Stimulated activated CD8-positive, alpha-beta memory T cell treated with anti-CD3 and anti-CD28 coated beads, Interleukin-4, amount 100 ng/mL, for 1 hour (primary cell): ENCODE measurements at places on chromosomes 6 and 20.

DNA sequence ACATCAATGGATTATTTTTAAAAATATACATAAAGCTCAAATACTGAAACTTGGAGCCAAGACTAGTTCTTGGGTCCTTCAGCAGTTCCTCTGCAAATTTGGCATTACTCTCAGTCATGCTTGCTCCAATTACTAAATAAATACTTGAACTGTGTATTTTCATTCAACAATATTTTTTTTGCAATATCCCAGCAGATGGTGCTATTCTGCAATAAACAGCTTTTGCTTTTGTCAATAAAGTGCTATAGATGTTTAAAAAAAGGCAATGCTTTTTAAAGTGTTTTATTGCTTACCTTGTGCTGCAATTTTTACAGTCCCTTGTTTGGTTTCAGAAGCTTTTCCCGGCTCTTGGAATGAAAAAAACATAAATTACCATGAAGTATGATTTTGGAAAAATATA, 243.4 kb downstream of the TRDN start:
- DNase-seq = no peak

GRCh38 chr6:167103041-167103891, 19.6 kb upstream of the CCR6 start:
- DNase-seq = no peak

- no peak for DNase-seq
Measured at GRCh38 chr6:91213229-91213901, 626.5 kb upstream of the MAP3K7 start.

DNA sequence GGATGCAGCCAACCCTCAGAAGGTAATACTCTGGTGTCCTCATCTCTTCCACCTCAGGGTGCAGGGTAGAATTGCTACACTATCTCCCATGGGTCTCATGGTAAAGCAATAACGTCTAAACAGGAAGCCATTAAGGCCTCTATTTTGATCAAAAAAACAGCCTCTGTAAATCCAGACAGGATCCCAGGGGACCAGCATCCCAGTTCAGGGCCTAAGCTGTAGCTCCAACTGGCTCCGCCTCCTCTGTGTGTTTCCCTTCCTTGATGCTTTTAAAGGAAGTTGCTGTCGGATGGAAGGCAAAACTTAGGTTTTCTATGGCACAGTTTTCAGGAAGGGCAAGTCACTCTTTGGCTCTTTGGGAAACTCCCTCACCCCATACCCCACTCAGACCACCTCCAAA, 222.0 kb downstream of the MAFB start:
- no peak for DNase-seq

- DNase-seq = no peak
Measured at GRCh38 chr6:158388727-158389126, 76.5 kb downstream of the TULP4 start.

DNA sequence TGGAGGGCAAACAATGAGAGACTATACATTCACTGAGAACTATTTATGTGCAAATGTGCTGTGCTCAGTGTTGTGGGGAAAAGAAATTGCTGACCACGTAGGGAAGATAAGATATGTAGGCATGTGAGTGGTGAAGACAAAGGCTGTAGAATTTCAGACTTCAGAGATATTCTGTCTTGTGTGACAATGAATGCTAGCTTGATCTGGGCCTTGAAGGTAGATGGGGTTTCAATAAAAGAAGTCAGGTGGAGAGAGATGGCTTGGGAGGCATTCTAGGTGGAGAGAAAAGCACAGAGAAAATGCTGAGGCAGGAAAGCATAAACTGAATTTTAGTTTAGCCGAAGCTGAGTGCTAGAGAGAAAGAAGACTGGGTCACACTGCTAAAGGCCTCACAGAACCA, 56.8 kb upstream of the EEF1A1 start:
- no peak for DNase-seq

GRCh38 chr6:25025919-25026301, 90.2 kb upstream of the RIPOR2 start:
- DNase-seq = no peak

- DNase-seq = no peak
Measured at GRCh38 chr6:63597141-63598048, 25.1 kb downstream of the LOC128125822 start.

GRCh38 chr6:111764238-111765175, 108.7 kb downstream of the FYN start:
- DNase-seq = peak; percentile 51

GRCh38 chr6:33075568-33076405, at the start of gene HLA-DPB1:
Gene HLA-DPB1, plus strand, starts transcription at chr6:33075990. Its CDS starts 52 bp downstream, at chr6:33076042.
- no peak for DNase-seq

GRCh38 chr6:97445407-97445806, 162.4 kb upstream of the MMS22L start:
- DNase-seq = no peak

DNA sequence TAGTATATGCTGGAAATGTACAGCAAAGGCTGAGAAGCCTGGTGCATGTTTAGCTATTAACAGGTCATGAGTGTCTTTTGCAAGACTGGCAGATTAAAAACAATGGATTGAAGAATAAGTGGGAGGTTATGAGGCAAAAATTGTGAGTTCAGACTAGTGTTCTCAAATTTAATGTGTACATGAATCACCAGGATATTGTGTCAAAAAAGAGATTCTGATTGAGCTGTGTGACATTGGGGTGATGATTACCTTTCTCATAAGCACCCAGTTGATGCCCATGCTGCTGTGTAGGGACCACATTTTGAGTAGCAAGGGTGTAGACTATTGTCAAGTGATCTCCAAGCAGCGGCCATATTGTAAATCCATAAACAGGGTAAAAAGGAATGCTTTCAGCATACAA, 44.8 kb downstream of the MAP3K5 start:
- no peak for DNase-seq

DNA sequence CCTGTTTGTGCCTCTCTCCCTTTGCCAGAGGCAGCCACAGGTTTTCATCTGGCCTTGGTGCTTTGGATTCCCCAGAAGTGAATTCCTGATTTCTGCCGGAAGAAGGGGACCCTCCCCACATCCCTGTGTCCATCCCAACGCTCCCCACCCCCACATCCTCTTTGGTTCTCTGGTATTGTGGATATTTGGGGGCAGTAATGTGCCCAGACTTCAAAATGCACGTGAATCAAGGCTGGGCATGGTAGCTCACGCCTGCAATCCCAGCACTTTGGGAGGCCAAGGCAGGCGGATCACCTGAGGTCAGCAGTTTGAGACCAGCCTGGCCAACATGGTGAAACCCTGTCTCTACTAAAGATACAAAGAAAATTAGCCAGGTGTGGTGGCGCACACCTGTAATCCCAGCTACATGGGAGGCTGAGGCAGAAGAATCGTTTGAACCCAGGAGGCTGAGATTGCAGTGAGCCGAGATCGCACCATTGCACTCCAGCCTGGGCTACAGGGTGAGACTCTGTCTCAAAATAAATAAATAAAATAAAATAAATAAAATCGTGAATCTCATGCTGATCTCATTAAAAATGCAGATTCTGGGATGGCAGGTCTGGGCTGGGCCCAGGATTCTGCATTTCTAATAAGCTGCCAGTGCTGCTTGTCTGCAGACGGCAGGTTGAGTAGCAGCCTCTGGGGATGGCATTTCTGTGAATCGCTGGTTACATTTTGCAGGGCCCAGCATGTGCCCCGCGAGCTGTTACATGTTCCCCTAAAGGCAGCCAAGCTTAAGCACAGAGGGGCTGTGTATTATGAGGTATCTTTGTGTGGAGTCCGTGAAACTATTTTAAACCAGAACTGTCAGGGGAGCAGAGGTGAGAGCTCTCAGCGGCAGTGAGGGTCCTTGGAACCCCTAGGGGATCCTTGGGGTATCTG, 49.0 kb downstream of the SYNJ2 start:
- DNase-seq = no peak

GRCh38 chr6:96116674-96117073, 100.9 kb downstream of the FUT9 start:
- no peak for DNase-seq

- DNase-seq = no peak
Measured at GRCh38 chr6:44179072-44179536, 20.5 kb downstream of the CAPN11 start.

- DNase-seq = no peak
Measured at GRCh38 chr6:63347599-63347998, 27.8 kb upstream of the LGSN start.

GRCh38 chr6:43804550-43805223, 34.7 kb downstream of the VEGFA start:
- DNase-seq = no peak

- no peak for DNase-seq
Measured at GRCh38 chr6:11920566-11920965, 91.5 kb upstream of the HIVEP1 start.

DNA sequence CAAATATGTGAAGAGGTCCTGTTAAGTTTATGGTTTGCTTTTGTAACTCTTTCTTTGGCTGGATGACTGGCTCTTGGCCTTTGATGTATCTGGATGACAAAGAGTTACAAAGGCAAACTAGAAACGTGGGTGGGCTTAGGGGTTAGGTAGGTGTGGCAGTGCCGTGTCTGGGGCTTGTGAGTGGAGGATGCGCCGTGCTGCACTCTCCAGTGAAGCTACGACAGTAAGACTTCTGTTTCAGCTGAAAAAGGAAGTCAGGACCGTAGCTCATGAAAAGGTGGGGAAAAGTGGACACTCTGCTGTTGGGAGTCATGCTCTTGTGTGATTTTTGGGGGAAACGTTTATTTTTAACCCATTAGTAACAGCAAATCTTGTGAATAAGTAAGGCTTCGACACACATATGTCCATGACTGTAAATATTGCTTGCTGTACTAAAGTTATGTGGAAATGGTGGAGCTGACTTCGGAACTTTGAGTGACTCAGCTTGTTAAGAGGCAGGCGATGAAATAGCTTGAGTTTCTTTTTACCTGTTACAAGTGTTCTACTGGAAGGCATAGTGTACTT, 45.6 kb downstream of the DUSP22 start:
- no peak for DNase-seq

- no peak for DNase-seq
Measured at GRCh38 chr20:60961551-60961950, 290.5 kb upstream of the CDH4 start.

DNA sequence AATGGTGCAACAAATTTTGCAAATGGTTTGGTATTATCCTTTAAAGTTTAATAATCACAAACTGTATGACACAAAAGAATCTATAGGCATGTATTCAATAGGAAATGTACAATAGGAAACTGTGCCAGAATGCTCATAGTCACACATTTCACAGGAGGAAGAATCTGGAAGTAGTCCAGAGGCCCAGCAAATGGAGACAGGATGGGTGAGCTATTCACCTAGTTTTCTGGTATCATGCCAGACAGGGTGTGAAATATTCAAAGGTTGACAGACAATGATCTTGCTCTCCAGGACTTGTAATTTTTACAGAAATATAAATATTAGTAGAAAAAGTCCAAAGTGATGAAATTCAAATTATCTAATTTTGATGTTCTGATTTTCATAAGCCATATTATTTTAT, 520.1 kb upstream of the IMPG1 start:
- DNase-seq = no peak

DNA sequence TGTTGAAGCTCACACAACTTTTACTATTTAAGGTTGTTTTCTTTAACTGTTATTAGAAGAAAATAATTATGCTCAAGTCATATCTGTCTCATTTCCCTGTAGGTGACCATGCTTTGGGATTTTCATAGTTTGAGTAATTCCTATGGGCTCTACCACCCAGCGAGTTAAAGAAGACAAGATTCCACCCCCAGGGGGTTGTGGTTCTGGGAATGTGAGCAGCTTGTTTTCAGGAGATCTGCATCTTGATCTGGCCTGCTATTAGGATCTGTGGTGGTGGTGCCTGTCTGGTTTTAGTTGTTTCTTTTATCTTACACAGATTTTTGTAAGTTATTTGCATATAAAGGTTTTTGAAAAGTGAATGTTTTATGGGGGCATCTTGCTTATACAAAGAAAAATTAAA, 20.2 kb upstream of the REV3L start:
- DNase-seq = no peak

DNA sequence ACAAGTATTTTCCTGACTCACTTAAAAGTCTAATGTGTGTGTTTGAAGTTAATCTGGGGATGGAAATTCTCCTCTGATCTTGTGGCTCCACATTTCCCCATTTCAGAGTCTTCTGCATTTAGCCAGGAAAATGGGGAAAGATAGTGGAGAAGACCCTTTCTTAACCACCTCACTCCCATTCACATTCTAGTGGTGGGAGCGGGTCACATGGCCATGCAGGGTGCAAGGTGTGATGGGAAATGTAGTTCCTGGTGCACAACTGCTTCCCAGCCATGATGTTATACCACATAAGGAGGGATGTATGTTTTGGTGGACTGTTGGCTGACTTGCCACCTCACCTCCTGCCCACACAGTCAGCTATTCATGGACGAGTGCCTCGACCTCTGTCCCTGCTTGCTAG, 61.8 kb downstream of the BANF2 start:
- DNase-seq = no peak

DNA sequence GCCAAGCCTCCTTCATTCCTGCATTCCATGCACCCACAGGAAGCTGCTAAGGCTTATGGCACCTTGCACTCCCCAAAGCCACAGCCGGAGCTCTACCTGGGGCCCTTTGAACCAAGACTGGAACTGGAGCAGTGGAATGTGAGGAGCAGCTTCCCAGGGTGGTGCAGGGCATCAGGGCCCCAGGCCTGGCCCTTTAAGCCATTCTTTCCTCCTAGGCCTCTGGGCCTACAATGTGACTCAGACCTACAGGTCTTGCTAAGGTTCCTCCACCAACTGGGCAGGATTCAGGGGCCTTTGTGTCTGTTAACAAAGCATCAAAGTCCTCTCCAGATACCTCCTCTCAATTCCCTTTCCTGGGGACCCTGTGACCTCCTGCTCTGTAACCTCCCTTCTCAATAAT, 36.2 kb downstream of the SF3B5 start:
- DNase-seq = no peak

DNA sequence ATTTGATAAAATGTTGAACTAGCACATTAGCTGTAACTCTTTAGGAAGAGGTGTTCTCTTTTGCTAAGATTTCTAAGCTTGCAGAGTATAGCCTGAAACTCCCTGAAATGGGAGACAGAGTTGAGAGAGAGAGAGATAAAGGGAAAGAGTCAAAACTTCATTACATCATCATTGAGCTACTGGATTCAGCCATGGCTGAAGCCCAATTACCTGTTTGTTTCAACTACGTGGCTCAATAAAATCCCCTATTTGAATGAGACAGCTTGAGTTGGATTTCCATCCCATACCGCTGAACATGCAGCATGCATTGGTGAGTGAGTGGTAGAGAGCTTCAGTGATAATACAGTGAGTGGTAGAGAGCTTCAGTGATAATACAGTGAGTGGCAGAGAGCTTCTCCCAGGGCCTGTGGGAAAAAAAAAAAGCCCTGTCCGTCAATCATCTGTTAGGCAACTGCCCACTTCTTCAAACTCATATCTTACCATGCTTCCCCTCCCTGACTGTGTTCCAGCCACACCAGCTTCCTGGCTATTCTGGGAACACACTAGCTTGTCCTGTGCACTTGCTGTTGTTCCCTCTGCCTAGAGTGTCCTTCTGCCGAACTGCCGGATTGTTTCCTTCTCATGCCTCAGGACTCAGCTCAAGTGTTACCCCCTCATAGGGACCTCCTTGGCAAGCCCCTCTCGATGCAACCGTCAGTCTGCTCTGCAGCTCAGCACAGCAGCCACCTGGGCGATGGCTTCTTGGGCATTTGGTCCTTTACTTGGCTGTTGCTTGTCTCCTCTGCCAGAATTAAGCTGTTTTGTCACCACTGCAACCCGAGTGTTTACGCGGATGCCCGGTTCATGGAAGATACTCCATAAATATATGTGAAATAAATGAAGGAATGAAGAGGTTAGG, 91.3 kb upstream of the EYA2 start:
- no peak for DNase-seq

- DNase-seq = no peak
Measured at GRCh38 chr20:9574181-9574580, 59.8 kb downstream of the LAMP5 start.
